ENCODE measurements at places on chromosomes 4 and X.

DNA sequence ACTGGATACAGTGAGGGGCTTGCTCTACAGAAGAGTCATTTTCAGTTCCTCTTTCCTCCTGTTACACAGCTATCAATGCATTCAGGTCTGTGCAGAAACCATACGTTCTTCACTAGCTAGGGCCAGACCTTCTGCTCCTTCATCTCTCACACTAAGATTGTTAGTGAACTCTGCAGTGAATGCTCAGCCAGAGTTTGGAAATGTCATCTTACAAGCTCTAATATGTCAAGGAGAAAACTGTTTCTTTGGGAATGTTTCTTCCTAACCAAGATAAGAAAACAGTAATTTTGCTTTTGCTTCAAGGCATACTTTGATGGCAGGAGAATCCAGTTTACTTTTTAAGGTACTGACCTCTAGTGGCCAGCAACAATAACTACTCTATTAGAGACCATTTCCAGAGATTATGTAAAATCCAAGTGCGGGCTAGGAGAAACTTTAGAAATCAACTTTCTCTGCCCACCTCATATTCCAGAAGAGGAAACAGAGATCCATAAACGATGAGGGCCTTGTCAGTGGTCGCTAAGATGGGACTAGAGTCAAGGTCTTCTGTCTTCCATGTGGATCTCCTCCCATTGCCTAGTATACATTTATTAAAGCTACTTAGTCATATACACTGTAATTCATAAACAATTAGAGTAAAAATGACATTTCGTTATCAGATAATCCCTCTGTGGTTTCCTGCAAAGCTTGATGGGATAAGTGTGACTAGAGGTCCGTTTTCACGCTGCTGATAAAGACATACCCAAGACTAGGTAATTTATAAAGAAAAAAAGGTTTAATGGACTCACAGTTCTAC is 12.1 kb upstream of the CC2D2A start:
- DNase-seq = no peak

GRCh38 chr4:179817317-179817716 is 2375.1 kb upstream of the AGA start:
- DNase-seq = no peak

- no peak for DNase-seq
Observed at GRCh38 chr4:148332486-148332885, 109.7 kb downstream of the NR3C2 start.

GRCh38 chr4:78372355-78372988 is 179.1 kb upstream of the ANXA3 start:
- no peak for DNase-seq

DNA sequence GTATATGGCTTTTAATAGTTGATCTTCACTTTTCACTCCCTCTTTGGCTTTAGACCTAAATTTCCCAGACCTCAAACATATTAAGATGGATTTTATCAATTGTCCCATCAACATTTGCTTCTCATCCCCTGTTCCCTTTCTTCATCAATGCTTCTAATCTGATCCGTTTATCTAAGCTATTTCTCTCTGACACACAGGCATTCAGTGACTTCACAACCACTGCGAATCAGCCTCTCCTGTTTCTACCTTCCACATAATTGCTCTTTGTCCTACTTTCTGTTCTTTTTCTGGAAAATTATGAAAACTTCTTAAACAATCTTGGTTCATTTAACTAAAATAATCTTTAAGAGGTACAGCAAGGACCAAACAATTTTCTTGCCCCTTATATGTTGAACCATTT is 115.2 kb downstream of the GLRA3 start:
- DNase-seq = no peak
